ENCODE measurements at places on chromosomes 3 and 15.

GRCh38 chr3:195801251-195802183 lies 10.2 kb downstream of the MUC4 start:
- no peak for DNase-seq

GRCh38 chr3:119620899-119621298 lies 23.2 kb downstream of the PLA1A start:
- DNase-seq: no peak

GRCh38 chr15:55858661-55859060 lies 115.7 kb upstream of the PRTG start:
- DNase-seq: no peak

DNA sequence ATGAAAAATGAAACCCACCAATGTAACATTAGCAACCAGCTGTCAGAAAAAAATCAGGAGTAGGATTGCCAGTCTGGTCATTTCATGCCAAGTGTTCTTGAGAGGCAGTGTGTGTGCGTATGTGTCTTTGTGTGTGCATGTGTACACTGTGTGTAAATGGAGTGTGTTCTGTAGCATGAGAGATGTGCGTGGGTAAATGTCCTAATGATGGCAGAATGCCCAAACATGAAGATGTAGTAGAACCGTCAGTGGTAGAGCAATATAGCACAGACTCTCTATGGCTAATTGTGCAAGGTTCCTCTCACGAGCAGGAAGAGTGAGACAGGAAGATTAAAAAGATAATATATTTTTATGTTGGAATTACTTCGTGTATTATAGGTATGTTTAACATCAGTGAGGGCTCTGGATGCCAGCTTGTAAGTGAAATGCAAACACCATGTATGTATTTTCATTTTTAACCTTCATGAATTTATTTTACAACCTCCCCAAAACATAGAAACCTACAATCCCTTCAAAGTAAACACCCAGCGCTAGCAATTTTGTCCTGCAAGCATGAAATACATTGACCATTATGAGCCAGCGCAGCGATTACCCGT lies 1038.7 kb downstream of the IGSF11 start:
- no peak for DNase-seq

- no peak for DNase-seq
These were observed 187.5 kb downstream of the KLHL25 start for GRCh38 chr15:85607141-85607806.

GRCh38 chr3:184786280-184786941 lies 25.6 kb upstream of the VPS8 start:
- DNase-seq: no peak

GRCh38 chr3:98172621-98173020 lies 6.1 kb downstream of the OR5H15 start:
- DNase-seq: no peak

- DNase-seq: no peak
These were observed 11.3 kb upstream of the SOX2 start for GRCh38 chr3:181700168-181701087.

DNA sequence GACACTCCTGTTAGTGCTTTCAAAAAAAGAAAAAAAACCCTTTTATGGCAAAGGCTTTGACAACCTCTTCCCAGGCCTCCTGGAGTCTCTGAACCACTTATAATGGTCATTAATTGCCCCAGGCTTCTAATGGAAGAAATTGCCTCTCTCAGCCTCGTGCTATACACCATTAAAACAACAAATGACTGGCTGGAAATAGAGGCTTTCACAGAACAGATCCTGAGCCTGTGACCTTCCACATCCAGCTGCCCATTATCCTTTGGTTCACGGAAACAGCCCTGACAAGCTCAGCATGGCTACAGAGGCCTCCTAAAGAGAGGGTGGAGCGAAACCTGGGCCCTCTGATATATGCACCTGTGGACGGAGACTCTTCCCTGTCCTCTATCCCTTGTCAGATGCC lies 26.8 kb upstream of the MKRN3 start:
- DNase-seq: no peak

DNA sequence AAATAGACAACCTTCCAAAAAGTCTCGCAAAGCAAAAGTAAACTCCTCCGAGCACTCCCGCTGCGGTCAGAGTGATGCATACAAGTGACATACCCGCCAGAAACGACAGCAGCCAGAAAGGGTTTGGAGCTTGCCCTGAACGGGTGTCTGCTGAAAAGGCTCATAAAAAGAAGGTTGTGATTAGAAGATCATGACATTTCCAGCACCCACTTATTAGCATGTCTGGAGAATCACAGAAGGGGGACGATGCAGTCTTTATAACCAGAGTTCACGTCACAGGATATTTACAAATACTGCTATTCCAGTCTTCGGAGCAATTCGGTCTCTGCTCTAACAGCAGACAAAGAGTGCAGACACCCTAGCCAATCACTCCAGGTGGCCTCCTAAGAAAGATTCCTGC lies 59.1 kb upstream of the FRMD4B start:
- no peak for DNase-seq

DNA sequence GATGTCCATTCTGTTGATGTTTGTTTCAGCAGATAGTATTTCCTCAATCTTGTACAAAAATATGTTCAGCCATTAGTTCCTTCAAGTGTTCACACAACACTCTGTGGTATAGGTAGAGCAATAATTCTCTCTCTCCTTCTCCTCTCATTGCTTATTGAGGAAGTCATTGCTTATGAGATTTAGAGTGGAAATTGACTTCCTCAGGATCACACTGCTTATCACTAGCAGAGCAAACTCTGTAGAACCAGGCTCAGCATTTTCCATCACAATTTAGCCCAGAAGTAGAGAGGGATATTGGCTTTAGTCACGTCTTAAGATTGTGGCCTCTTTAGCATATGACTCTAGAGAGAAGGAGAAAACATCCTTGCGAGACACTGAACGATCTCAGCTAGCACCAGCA lies 31.2 kb downstream of the RAB11A start:
- no peak for DNase-seq

DNA sequence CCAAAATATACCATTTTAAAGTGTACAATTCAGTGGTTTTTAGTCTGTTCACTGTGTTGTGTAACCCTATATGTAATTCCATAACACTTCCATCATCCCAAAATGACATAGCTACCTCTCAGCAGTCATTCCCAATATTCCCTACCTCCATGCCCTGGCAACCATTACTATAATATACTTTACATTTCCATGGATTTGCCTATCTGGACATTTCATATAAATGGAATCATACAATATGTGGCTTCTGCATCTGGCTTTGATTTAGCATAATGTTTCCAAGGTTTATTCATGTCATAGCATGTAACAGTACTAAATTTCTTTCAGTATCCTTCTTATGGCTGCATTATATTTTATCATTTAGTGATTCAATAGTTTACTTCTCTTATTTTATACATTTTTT lies 25.3 kb downstream of the FAM98B start:
- DNase-seq: no peak

- DNase-seq: no peak
These were observed 127.8 kb downstream of the GHSR start for GRCh38 chr3:172320468-172320867.

- no peak for DNase-seq
These were observed 326.4 kb upstream of the IGF1R start for GRCh38 chr15:98321896-98322295.

- no peak for DNase-seq
These were observed 25.7 kb downstream of the ACKR4 start for GRCh38 chr3:132622761-132623160.

GRCh38 chr15:99104788-99105513 lies at the start of gene SYNM:
Gene SYNM (plus strand): TSS chr15:99105080. CDS start chr15:99105200, 120 bp downstream.
- DNase-seq: no peak

- DNase-seq: no peak
These were observed 177.6 kb downstream of the KCNAB1 start for GRCh38 chr3:156298014-156298413.

DNA sequence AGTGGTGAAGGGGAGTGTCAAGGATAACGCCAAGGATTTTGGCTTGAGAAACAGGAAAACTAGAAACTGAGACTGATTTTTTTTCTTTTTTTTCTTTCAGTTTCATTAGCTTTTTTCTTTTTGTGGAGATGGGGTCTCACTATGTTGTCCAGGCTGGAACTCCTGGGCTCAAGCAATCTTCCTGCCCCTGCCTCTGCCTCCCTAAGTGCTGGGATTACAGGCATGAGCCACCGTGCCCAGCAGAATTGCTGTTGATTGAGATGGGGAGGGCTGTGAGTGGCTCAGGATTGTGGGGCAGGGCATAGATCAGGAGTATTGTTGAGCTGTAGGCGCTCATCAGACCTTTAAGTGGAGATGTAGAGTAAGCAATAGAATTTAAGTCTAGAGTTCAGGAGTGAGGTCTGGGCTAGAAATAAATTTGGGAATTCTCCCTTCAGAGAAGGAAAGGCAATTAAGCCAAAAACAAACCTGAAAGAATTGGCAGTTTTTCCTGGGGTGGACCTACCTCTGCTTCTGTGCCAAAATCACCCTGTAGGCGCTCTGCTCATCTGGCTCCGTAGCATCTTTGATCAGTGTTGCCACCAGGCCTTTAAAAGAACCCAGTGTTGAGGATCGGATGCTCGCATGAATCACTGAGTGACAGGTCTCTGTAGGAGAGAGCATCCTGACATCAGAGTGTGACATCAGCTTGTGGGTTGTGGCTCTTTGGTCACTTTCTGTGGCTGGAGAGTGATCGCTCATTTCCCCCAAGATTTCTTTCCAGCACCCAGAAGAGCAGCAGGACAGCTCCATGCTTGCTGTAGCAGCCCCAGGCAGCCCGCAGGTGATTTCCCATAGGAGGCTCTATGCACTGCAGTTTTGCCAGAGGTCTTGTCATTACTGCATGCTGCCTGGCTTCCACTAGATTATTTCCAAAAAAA lies 15.8 kb downstream of the ABHD17C start:
- no peak for DNase-seq

GRCh38 chr15:37359101-37359892 lies 258.9 kb upstream of the MEIS2 start:
- no peak for DNase-seq

DNA sequence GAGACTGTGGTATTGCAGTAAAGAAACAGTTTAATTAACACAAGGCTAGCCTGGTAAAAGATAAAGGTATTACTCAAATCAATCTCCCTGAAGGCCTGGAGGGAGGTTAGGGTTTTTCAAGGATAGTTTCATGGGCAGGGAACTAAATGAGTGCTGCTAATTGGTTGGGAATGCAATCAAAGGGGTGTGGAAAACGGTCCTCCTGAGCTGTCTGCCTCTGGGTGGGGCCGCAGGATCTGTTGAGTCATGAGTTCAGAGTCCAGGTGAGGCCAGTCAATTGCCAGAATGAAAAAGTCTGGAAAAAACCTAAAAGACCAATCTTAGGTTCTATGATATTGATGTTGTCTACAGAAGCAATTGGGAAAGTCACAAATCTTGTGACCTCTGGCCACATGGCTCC lies 293.2 kb downstream of the MCTP2 start:
- no peak for DNase-seq

- no peak for DNase-seq
These were observed 34.1 kb downstream of the PBRM1 start for GRCh38 chr3:52651592-52651991.

DNA sequence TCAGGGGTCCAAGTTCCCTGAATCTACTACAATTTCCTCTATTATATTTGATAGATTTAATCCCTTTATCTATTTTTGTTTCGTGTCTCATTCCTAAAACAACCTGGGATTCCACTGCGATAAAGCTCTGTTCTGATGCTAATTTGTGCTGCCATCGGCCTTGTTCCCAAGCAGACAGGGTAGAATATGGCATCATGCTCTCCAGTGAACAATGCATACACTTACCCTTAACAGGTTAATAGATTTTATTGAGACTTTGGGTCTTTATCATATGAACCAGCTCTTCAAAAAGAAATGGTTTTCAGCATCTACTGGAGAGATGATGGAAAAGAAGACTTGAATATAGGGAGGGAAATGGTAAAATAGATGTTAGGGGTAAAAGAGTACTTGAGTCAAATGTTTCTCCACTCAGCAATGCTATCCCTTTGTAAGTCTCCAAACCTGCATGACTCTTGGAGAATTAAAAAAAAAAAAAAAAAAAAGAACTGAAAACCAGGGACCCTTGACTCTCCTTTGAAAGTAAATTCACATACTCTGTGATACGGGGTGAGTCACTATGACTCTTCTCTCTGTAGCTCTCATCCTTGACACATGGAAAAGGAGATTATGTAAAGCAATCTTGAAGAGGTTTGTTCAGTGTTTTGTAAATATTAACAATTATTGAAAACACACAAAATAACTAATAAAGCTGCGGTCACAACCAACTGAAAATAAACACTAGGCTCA lies 268.8 kb downstream of the ZBTB20 start:
- no peak for DNase-seq

DNA sequence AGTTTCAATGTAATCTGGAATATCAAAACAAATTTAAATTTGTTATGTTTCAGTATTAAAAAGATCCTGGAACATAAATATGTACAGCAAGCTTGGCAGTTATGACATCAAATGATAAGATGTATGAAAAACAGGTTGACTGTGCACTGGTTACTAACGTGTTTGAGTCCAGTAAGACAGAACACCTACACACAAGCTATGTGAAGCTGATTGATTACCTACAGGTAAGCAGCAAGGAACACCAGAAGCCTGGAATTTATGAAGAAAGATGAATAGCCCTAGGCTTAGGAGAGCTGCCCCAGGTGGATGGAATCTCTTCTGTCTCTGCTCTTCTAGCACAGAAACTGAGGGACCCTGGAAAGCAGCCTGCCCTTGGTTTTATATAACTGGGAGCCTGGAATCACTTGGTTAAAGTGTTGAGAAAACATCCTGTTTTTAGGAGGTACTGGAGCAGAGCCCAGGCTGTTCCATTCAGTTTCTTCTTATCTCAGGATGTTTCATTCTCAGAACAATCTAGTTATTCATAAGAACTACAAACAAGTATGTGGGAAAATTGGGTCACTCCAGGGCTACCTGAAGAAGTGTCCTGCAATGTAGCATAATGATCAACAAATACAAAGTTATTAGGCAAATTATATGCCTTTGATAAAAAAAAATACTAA lies 36.3 kb downstream of the SLITRK3 start:
- no peak for DNase-seq

DNA sequence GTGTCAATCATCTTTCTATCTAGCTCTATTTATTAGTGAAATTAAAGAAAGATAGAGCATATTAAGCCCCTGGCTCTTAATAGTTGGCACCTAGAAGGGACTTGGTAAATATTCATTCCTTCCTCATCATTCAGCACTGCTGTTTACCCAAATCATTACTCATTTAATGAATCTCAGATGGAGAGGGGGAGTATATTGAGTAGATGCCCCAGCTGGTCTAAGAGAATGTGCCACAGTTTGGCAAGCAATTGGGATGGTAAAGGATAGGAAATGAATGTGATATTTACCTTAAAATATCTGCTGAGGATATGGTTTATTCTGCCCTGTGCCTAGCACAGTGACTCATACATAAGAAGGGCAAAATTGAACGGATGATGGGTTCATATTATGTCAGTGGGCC lies 6.0 kb downstream of the IL1RAP start:
- no peak for DNase-seq

Measured in activated CD8-positive, alpha-beta memory T cell treated with anti-CD3 and anti-CD28 coated beads for 1 hour (primary cell).